ENCODE measurements at places on chromosomes 1 and 21.

GRCh38 chr1:206754011-206754410 is 16.6 kb upstream of the IL19 start:
- DNase-seq = no peak

- DNase-seq = no peak
Measured at GRCh38 chr1:42358791-42359190, 21.8 kb upstream of the RIMKLA start.

- no peak for DNase-seq
Measured at GRCh38 chr21:27477296-27477695, 510.4 kb upstream of the ADAMTS5 start.

- no peak for DNase-seq
Measured at GRCh38 chr1:70864302-70864701, 183.3 kb downstream of the PTGER3 start.

DNA sequence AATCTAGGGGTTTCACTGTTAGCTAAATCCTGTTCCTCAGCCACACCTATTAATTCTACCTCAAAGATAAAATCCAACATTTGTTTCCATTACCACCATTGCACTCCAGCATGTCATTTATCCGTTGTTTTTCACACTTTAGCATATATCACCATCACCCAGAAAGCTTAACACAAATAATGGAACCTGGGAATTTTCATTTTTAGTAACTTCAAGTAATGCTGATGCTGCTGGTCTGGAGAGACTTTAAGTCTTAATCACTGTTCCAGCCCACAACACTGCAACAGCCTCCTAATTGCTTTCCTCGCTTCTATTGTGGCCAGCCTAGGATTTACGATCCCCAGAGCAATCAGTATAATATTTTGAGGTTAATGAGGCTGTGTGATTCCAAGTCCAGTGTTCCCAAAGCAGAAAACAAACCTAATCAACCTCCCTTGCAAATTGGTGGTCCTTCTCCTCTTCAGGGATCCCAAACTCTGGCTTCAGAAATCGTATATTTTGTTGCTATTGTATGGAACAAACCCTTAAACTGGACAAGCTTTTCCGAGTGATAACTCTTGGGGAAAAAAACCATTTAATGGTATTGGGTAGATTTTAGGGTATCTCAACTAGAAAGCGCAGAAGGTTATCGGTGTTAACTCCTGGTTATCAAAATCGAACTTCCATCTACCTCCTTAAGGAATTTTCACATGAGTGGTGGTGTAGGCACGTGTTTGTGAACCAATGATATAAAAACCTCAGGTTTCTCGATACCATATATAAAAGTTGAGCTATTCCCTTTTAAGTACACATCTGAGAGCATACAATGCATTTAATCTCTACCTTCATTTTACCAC is 50.0 kb upstream of the BOLA1 start:
- DNase-seq = no peak

GRCh38 chr1:172144445-172145061 is 275.9 kb upstream of the C1orf105 start:
- no peak for DNase-seq

DNA sequence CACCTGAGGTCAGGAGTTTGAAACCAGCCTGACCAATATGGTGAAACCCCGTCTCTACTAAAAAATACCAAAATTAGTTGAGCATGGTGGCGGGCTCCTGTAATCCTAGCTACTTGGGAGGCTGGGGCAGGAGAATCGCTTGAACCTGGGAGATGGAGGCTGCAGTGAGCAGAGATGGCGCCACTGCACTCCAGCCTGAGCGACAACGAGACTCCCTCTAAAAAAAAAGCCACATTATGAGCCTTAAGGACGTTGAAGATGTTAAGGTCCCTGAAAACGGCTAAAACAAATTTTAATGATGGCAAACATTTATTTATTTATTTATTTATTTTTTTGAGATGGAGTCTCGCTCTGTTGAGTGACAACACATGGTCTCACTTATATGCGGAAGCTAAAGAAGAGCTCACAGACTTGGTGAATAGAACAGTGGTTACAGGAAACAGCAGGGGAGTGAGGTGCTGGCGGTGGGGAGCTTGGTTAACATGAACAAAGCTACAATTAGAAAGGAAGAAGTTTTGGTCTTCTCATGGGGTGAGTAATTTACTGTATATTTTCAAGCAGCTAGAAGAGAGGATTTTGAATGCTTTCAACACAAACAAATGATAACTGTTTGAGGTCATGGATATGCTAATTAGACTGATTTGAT is 47.1 kb downstream of the TCP10L start:
- no peak for DNase-seq

DNA sequence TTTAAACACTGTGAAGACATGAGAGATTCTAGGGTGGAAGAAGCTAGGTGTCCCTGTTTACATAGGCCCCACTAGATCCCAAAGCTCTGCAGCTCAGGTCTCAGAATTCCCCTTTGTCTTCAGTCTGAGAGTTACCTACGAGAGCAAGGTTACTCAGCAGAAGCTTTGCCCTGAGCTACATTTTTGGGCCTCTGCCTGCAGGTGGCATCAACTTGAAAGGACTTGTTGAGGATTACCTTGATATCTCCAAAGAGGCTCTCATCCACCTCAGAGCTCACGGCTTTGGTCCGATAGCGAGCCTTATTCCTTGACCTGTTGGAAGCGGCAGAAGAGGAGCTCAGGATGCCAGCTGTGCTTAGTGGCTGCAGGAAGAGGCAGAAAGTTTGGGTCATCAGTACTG is 7.0 kb downstream of the CFAP45 start:
- no peak for DNase-seq
